Colonic mucosa (tissue), 4 donors: ENCODE measurements at places on chromosomes 1 and 21. TPM values are rescaled to one million over a fixed set of nuclear protein-coding genes. Genes with fewer than 3 reads are reported as not detected.
A peak's percentile ranks its signal among the peaks of the same experiment; 100 is the strongest.

Gene HSD3B2
- total RNA-seq: 2.2 TPM

DNA sequence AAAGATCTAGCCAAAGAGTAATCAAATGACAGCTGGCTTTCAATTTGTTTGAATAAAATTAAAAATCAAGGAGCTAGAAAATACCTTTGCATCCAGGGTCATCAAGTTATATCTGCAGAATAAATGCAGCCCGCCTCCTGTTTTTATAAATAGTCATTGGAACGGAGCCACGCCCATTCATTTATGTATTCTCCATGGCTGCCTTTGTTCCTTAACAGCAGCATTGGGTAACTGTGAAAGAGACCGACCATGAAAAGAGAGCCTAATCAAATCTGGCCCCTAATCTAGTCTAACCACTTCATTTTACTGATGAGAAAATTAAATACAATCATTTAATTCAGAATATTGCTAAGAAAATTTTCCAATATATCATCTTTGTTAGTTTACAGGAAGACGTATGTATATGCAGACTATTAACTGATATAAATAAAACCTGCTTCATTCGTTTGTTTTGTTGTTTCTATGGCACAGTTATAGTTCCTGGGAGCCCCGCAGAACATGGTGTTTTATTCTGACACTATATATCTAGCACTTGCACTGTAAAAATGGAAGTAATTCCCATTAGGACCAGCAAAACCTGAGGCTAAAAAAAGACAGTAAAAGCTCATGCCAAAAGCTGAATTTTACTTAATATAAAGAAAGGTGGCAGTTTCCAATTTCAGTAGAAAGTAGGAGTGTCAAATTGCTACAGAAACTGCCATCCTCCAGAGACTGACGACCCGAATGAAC is 111.8 kb upstream of the PALMD start:
- no peak for DNase-seq

- DNase-seq: no peak
Observed at GRCh38 chr1:224339442-224340033, 9.6 kb upstream of the NVL start.

DNA sequence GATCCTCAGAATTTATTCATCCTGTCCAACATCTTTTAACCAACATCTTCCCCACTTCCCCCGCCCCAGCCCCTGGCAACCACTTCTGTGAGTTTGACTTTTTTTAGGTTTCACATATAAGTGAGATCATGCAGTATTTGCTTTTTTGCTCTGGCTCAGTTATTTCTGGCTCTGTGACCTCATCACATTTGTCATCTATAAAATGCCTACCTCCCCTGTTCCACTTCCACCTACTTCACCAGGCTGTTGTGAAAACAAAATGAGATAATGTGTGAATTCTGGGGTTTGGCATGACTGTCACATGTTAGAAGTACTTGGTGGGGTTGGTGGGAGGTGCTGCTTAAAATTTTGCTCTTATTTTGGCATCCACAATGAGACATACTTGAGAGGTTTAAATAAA is 18.4 kb downstream of the HHAT start:
- no peak for DNase-seq

GRCh38 chr1:25780318-25781129 is 19.5 kb upstream of the SELENON start:
- no peak for DNase-seq

- no peak for DNase-seq
Observed at GRCh38 chr1:74641876-74642275, 31.7 kb downstream of the ERICH3 start.

Gene CD2
- total RNA-seq: 2.9 TPM

Gene SEC16B
- total RNA-seq: 2.8 TPM

GRCh38 chr1:59485949-59486348 is 189.1 kb downstream of the FGGY start:
- DNase-seq: no peak

GRCh38 chr1:99886841-99887240 is 36.7 kb downstream of the AGL start:
- DNase-seq: no peak

Gene SPRR3
- not detected for total RNA-seq

Gene ACTA1
- total RNA-seq: not detected

- no peak for DNase-seq
Observed at GRCh38 chr21:43939443-43940328, 72.4 kb upstream of the TRAPPC10 start.

GRCh38 chr1:206744683-206745082 is 25.9 kb upstream of the IL19 start:
- DNase-seq: no peak

Gene DCST1
- not detected for total RNA-seq

DNA sequence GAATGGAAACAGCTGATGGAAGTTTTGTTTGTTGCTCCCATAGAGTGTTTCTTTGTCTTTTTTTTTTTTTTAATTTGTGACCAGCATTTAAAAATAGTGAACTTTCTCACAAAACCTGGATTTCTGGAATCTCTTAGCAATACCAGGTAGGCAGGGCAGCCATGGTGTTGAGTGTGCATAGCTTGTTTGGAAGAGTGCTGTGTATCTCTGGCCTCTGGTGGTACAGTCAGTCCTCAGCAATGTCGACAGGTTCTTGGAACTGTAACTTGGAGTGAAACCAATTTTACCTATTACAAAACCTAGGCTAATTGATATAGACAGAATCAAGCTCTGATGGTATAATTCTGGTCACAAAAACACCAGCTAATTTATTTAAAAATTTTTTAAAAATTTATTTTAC is 6.7 kb downstream of the AADACL3 start:
- DNase-seq: no peak

- no peak for DNase-seq
Observed at GRCh38 chr21:31124010-31124409, 85.7 kb upstream of the KRTAP19-8 start.

DNA sequence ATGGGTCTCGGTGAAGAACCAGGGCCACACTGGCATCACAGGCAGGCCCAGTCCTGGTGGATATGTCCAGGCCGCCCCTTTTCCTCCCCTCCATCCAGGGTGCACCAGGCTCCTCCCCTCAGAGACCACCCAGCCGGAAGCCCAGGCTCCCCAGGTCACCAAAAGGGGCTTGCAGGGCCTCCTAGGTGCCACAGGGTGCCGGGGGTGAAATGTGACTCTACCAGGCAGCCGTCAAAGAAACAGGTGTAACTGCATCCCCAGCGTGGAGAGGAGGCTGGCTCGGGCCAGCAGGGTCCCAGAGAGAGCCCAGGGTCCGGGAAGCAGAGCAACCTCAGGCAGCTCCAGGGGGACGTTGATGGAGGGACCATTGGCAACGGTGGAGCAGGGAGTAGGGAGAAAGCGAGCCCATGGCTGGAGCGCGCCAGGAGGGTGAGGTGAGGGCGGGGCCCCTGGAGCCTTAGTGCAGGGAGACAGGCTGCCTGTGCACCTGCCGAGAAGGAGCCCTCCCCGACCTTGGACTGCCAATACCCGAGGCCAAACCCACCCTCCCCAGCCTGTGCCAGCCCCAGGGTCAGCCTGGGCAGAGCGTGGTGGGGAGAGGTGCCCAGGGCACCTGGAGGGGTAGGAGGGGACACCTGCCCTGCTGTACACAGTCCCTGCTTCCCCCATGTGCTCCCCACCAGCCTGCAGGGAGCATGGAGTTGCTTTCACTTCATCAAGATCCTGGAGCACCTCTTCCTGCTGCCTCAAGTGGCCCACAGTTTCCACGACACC is 48.3 kb upstream of the POFUT2 start:
- DNase-seq: no peak

Gene HCN3
- 12.4 TPM for total RNA-seq

Gene C1orf94
- not detected for total RNA-seq

Gene CYP2J2
- total RNA-seq: 56.8 TPM

Gene CBR3
- 2.2 TPM for total RNA-seq

Gene OR2L8
- not detected for total RNA-seq

- peak; percentile 22 for DNase-seq
Observed at GRCh38 chr1:2190491-2190976, 4.0 kb downstream of the FAAP20 start.

Gene PCBP3
- 5.3 TPM for total RNA-seq

GRCh38 chr1:9942399-9942938 is 722 bp downstream of the LZIC start:
- DNase-seq: peak; percentile 55

- no peak for DNase-seq
Observed at GRCh38 chr21:27772816-27773215, 805.9 kb upstream of the ADAMTS5 start.

DNA sequence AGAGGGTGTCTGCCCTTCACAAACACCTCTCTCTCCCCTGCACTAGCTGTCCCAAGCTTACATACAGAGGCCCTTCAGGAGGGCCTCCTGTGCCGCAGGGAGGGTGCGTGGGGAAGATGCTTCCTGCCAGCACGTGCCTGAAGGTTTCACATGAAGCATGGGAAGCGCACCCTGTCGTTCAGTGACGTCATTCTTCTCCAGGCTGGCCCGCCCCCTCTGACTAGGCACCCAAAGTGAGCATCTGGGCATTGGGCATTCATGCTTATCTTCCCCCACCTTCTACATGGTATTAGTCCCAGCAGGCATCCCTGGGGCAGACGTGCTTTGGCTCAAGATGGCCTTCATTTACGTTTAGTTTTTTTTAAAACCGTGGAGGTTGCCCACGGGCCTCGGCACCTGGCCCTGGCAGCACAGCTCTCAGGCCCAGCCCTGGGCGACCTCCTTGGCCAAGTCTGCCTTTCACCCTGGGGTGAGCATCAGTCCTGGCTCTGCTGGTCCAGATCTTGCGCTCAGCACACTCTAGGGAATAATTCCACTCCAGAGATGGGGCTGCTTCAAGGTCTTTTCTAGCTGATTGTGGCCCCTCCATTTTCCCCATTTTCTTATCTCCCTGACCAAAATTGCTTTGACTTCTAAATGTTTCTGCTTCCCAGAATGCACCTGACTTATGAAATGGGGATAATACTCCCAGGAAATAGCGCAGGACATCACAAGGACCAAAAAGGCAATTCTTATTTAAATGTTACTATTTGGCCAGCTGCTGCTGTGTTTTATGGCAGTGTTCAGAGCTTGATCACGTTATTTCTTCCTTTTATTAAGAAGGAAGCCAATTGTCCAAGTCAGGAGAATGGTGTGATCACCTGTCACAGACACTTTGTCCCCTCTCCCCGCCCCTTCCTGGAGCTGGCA is 6.1 kb downstream of the NPPA start:
- no peak for DNase-seq

Gene TMPRSS15
- not detected for total RNA-seq

Gene TRAPPC10
- 50.2 TPM for total RNA-seq

DNA sequence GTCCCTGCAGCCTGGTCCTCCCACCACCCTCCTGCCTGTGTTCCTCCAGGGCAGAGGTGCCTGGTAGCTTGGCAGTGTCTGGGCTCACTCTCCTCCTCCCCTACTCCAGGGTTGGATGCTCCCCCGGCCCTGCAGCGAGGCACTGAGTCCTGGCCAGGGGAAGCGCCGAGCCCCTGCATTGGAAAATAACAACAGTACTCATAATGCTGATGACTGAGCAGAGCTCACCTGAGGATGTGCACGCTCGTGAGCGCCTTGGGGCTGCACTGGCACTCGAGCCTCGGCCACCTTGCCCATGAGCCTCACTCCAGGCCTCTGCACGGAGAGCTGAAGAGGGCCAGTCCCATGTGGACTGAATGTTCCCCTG is 6.0 kb upstream of the ACTRT2 start:
- DNase-seq: no peak

Gene PFDN2
- total RNA-seq: 42.7 TPM

Gene GCSAML
- total RNA-seq: 0.48 TPM

DNA sequence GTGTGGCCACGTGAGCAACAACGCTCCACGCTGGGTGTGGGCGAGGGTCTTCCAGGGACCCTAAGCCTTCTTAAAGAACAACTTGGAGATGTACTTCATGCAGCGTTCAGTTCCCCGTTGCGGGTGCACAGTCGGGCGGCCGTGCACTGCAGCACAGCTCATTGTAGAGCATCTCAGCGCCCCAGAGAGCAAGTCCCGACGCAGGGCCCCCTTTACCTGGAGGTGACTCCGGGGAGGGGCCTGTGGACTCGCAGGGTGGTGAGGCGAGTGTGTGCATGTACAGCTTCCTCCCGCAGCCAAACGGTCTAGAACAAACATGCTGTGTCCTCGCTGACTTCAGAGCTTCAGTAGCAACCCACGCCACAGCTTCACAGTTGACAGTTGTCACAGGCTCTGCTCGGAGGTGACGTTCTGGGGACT is 19.5 kb downstream of the RRP1 start:
- DNase-seq: no peak

Gene COL11A1
- total RNA-seq: 0.88 TPM

GRCh38 chr1:41390166-41390565 is 28.9 kb downstream of the FOXO6 start:
- DNase-seq: no peak

GRCh38 chr1:238772322-238772721 is 614.0 kb upstream of the CHRM3 start:
- DNase-seq: no peak

DNA sequence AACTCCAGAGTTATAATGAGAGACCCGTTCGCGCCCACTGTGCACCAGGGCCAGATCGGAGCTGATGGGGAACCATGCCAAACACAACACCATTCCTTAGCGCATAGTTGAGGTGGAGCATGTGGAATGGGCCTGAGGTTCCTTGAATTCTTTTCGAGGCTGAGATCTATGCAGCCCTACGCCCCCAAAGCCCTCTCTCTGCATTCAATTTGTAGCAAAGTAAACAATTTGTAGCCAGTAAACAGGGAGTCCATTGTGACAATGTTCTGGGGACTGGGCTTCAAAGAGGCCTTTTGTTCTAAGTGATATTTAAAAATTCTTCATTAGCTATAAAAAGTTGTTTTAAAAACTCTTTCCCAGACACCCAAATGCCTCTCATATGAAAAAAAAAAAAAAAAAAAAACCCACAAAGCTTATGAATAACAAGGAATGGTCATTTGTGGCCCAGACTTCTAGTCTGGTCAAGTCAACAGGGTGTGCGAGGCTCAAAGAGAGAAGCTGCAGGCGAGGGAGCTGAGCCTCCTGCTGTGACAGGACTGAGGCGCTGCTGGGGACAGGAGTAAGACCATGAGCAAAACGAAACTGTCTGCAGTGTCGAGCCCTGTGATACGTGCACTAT is 30.6 kb upstream of the KCNE2 start:
- no peak for DNase-seq

Gene KIF26B
- 0.35 TPM for total RNA-seq
